Karpas-422 (cell line): ENCODE measurements at places on chromosomes 7 and 10.

DNA sequence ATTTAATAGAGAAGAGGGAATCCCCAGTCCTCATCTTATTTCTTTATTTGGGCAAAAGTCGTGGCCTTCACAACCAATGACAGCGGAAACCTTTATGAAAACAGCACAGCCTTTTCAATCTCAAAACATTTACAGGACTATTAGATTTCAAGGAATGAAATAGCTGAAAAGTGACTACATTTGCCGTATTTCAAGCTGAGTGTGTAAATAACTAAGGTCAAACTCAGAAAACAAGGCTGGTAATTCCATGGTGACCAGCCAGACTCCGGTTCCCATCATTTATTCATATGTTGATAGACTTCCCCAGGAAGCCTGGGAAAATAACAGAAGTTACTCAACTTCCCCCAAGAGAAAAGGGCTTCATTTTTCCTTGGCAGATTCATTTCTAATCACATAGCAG is 457.3 kb upstream of the NFE2L3 start:
- DNase-seq = no peak

DNA sequence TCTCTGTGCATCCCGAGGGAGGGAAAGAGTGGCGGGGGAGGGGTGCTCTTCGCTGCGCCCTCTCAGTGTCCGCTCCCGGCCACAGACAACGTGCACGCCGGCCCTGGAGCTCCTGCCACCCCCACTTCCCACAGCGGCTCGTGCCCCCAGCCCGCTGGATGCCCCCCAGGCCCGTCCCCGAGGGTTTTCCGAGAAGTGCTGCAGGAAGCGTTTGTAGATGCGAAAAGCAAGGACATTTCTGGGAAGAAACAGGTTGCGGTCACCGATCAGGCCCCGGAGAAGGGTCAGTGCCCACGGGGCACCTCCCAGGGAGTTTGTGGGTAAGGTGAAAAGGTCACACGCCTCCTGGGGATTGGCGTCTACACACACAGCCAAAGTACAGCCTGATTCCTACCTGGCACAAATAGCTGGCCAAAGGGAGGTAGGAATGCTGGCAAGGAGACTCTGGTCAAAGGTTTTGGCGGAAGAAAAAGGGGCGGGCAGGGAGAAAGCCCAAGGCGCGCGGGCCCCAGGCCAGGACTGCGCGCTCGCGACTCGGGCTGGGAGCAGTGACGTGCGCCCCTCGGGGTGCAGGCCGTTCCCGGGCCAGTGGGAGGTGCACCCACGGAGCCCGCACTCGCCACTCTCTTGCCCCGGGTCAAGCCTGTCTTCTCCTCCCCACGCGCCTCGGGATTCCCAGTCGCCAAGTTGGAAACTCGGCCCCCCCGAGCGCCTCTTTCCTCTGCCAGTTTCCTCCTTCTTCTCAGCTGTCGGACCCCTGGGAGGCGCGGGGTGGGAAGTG is 1.5 kb upstream of the NRP1 start:
- no peak for DNase-seq

DNA sequence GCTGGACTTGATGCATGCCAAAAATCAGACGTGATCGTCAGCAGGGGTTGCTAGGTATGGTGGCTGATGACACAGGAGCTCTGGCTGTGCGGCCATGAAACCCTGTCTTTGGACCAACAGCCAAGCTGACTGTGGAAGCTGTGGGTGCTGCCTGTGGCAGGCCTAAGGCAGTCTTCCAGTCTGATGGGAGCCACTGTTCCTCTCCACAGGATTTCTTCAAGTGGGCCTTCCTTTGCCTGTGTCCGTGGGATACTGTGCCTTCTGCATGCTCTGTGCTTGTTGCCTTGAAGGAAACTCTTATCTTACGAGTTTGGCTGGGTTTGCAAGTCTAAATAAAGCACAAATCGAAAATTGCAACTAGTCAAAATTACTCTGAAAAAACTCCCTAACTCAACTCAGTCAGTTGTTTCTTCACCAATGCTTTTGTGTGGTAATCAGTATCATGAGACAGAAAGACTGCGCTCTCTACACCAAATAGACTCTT is 101.9 kb upstream of the PDLIM1 start:
- DNase-seq = no peak

DNA sequence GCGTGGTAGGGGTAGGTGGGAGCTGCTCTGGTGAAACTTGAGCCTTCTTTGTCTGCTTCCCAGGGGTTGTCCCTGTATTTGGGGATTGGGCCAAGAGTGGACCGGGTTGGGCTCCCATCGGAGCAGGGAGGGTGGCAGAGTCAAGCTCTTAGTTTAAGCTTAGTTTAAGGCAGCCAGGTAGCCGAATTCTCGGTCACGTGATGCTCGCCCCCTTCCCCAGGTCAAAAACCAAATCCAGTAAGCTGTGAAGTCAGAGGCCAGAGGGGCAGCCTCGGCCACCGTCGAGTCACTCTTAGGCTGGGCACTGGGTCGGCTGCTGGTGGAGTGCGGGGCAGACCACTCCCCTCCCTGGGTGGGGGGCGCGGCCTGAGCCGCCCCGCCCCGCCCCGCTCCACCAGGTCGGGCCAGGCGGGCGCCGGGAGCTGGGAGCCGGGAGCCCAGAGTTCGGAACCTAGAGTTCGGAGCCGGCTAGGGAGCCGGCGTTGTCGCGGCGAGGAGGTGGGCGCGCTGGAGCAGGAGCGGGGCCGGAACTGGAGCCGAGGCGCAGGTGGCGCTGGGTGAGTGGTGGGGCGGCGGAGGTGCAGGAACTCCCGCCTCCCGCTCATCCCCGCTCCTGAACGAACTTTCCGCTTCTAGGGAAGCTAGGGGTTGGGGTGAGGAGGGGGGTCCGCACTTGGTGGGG is 2.8 kb upstream of the LZTS2 start:
- peak; percentile 78 for DNase-seq
